ENCODE measurements at places on chromosomes 3 and 15.

- DNase-seq: no peak
Observed at GRCh38 chr3:49842843-49843517, 13.4 kb downstream of the TRAIP start.

GRCh38 chr15:89363770-89364169, 29.1 kb upstream of the POLG start:
- DNase-seq: no peak

DNA sequence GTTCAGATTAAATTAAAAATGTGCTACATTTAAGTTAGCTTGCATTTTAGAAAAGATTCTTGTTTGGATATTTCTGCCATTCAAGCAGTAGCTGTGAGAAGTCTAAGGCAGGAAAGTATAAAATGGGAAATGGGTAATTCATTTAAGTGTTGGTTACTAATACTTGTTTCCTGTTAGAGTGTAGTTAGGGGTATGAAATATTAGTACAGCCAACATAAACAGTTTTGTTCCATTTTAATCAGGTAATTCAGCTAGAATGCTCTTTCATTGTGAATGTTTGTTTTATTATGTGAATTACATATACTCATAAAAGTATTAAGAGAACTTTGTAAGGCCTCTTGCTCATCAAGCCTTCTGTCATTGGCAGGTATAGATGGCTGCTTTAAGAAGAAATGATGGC, 19.9 kb downstream of the TATDN2 start:
- no peak for DNase-seq

DNA sequence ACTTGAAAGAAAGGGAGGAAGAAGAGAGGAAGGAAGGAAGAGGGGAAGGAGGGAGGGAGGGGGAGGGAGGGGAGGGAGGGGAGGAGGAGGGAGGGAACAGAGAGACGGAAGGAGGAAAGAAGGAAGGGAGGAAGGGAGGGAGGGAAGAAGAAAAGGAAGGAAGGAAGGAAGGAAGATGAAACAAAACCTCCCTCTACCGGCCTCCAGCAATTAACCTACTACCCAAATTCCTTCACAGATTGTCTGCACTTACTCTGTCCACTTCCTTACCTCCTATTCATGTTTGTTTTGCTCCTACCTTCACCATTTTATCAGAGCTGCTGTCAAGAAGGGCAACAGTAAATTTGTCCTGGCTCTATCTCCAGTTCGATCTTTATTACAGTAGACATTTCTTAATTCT, 44.6 kb upstream of the BCL6 start:
- no peak for DNase-seq

GRCh38 chr3:141834292-141834691, 42.2 kb upstream of the ATP1B3 start:
- no peak for DNase-seq

Data from left hindlimb (tissue), 1 donor.